ENCODE measurements at places on chromosomes 4 and X.

DNA sequence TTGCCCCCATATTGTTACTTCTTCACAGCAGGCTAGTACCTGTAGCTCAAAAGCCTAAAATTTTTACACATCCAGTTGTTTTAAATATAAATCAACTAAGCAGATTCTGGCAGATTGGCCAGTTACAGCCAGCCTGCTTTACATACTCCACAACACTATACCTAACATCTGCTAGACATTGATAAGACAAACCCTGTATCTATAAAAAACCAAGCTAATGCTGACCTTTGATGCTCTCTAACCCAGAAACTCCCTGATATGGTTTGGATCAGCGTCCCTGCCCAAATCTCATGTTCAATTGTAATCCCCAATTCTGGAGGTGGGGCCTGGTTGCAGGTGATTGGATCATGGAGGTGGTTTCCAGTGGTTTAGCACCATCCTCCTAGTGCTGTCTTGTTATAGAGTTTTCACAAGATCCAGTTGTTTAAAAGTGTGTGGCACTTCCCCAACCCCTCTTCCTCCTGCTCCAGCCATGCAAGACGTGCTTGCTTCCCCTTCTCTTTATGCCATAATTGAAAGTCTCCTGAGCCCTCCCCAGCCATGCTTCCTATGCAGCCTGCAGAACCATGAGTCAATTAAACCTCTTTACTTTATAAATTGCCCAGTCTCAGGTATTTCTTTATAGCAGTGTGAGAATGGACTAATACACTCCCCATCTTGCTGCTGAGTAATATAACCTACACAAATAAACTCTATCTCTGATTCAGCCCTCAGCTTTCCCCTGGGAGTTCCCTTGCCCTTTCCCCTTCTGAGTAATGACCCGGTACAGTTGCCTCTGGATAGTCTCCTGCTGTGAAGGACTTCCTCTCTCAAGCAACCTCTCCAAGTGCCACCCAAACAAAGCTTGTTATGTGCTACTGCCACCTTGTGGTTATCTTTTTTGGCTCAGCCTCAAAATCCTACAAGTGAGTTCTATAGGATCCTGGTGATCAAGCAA lies 39.6 kb downstream of the ZCCHC13 start:
- DNase-seq = peak; percentile 5

- DNase-seq = no peak
These were observed 133.5 kb downstream of the FRAS1 start for GRCh38 chr4:78190595-78190994.

DNA sequence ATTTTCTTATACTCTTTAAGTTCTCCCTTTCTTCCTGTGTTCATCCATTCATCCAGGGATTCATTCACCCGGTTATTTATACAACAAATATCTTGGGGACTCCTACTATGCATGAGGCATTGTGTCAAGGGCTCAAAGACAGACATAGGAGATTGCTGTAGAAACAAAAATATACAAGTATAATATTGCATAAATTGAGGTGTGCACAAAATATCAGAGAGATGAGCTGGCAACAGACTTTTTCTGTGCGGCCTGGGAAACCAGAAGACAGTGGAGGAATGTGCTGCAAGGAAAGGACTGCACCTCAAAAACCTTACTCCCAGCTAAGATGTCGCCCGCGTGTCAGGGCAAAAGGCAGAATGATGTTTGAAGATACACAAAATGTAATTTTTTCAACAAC lies 9.6 kb downstream of the OTOP1 start:
- DNase-seq = no peak

DNA sequence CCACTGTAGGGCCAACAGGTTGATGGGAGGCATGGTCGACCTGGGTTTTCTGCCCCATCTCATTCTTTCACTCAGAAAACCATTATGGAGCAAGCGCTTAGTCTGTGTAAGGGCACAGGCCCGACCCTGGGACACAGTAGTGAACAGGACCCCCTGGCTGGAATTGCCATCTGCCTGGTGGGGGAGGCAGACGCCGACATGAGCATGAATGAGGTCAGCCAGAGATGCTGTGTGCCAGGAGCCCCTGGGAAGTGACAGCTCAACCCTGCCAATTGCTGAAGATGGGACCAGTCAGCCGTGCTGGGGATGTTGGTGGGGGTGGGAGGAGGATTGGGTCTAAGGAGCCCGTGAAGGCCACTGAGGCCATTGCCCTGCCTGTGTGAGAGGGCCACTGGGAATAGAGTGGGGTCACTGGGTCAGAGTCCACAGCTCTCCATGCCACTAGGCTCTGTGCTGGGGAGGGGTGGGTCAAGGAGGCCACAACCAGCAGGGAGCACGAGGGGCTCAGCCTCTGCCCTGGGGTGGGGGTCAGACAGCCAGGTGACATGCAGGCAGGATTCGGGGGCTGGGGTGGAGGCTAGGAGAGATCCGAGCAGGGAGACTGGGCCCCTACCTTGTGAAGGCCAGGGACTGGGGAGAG lies 31.0 kb downstream of the ZNF185 start:
- no peak for DNase-seq

GRCh38 chr4:180557348-180557747 lies 1685.9 kb upstream of the TENM3 start:
- DNase-seq = no peak

- no peak for DNase-seq
These were observed 58.0 kb downstream of the PPEF2 start for GRCh38 chr4:75844151-75844662.

DNA sequence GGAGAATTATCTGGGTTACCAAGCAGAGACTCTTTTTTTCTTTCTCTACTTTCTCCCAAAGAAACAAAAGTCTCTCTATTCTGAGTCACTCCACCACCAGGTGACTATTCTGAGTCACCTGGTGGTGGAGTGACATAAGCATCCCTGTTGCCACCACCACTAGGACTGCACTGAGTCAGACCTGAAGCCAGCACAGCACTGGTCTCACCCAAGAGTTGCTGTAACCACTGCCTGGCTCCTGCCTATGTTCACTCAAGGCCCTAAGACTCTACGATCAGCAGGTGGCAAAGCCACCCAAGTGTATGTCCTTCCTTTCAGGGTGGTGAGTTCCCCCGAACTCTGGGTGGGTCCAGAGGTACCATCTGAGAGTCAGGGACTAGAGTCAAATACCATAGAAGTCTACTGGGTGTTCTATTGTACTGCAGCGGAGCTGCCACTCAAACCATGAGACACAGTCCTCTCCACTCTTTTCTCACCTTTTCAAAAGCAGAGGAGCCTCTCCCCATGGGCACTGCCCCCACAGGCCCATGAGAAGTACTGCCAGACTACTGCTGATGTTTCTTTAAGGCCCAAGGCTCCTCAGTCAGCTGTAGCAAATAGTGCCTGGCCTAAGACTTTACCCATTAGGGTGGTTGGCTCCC lies 209.6 kb upstream of the IRS4 start:
- no peak for DNase-seq

DNA sequence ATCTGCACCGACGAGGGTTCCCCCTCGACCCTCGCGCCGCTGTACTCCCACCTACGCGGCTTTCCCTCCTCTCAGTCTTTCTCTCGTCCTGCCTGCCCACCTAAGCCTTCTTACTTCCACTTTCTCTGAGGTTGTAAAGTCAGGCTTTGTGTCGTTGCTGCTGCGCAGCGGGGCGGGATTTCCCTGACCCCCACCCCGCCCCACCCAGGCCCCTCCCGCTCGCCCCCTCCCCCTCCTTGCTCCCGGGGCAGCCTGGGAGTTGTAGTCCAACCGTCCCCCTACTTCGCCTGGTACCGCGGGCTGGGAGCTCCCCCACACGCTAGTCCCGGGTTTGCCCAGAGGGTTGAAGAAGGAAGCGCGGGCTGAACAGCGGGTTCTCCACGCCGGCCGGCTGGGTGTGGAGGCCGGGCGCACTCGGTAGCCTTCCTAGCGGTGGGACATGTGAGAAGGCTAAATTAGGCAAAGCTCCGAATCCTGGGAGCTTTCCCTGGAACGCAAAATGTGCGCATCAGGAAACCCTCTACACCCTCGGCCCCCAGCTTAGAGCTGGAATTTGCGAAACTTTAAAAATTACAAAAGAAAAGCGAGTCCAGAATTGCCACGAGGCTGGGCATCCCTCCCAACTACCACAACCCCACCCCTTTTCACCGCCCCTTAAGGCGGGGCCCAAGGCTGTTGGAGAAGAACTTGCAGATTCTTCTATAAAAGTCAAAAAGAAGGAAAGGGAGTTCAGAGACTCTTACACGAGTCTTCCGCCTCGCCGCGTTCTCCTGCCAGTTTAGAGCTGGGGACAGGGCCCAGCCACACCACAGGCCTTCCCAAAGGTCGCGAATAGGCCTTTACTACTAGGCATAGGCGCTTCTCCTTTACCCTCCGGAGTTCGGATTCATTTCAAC lies at the start of gene ATP11C:
Gene ATP11C, minus strand, starts transcription at position 153 of the 896 bp plus-strand sequence. CDS start 1,011 bp downstream, outside the sequence.
- DNase-seq = peak; percentile 69

DNA sequence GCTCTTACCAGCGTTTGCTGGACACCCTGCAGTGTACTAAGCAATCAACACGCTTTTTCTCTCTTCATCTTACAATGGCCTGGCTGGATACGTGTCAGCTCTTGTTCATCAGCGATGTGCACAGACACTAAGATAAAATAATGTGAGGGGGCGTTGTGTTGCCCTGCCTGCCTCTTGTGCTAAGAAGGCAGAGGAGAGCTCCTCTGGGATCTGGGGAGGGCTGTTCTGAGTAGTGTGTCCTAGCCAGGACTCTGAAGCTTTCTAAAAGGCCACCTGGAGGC lies 49.7 kb downstream of the NELFA start:
- DNase-seq = no peak

- DNase-seq = no peak
These were observed 73.1 kb upstream of the FMR1 start for GRCh38 chrX:147838465-147839131.

GRCh38 chrX:109886122-109886761 lies 116.7 kb upstream of the TMEM164 start:
- no peak for DNase-seq

DNA sequence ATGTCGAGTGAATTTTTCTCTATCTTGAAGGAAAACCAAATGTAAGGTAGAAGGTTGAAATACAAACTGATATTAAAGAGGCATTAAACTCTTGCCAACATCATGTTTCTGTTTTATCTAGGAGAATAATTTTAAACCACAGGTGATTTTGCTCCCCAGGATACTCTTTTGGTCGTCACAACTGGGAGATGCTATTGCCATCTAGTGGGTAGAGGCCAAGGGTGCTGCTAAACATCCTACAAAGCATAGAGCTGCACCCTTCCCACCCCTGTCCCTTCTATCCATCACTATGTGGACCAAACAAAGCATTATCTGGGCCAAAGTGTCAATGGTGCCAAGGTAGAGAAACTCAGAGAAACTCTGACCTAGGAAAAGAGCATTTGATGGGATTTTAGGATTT lies 154.6 kb upstream of the MAGEB2 start:
- no peak for DNase-seq

- DNase-seq = no peak
These were observed 775.3 kb upstream of the HS3ST1 start for GRCh38 chr4:12203945-12204344.

- no peak for DNase-seq
These were observed 275.1 kb downstream of the GPM6A start for GRCh38 chr4:175536852-175537453.

DNA sequence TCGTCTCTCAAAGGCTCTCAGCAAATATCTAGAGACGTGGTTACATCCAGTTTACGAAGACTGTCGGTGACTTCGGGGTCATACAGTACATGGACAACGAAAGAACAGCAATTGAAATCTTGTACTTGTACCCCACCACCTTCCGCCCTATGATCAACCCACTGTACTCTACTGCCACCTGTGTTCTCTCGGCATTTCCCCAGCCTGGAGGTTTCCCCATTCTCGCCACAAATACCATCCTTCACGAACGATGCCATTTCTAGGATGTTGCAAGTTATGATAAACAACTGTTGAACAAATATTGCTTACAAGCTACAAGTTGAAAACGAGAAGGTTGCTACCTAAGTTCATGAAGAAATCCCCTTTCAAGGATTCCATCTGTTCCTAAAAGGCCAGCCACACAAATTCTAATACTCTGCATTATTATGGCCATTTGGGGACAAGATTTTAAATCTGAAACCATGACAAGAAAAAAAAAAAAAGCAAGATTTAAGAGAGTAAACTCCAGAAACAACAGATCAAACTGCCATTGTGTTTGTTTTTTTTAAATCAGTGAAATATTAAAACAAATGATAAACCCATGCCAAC lies 1.6 kb downstream of the APBB2 start:
- no peak for DNase-seq

- no peak for DNase-seq
These were observed 104.1 kb upstream of the DHX15 start for GRCh38 chr4:24688453-24688852.

DNA sequence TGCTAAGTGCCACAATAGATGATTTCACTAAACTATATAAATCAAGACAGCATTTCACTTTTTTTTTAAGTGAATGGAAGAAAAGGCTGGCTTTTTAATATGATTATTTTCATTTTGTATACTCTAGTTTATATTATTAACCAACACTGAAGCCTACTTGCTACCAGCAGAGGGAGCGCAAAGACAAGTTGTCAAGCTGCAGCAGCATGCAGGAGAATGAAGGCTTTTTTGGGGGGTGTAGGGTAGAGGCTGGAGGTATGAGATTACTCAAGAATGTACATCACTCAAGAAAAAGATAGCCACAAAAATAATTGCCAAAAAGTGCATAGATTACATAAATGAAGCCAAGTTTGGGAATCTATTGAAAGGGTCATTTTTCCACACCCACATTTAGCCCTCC lies 519.5 kb downstream of the FGF13 start:
- no peak for DNase-seq

GRCh38 chr4:7970361-7970946 lies 30.8 kb upstream of the AFAP1 start:
- DNase-seq = no peak

DNA sequence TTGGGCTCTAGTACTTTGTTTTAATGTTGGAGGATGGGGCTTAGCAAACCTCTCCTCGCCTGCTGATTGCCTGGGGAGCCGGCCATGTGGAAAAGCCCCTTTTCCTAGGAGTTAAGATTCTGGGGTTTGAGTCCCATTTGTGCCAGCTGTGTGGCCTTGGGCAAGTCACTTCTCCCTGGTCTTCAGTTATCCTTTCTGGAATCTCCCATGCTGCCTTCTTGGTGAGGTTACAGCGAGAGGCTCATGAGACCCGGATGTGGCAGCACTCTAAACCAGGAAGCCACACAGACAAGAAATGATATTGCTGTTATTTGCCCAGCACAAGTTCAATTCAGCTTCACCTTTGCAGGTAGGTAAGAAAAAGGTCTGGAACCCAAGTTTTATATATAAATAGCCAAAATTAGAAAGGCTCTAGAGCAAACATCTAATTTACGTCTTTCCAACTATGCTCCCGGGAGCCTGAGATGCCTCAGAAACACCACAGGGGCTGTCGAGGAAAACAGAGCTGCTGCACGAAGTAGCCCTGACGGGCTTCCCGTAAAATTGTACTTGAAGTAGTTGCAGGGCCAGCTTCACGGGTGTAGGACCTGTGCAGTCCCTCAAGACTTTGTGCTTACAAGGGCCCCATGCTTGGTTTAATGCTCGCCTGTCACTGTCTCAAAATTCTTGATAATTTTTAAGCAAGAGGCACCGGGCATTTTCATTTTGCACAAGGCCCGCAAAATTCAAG lies 8.3 kb upstream of the SASH3 start:
- DNase-seq = no peak

GRCh38 chr4:142901166-142901662 lies 55.1 kb upstream of the INPP4B start:
- no peak for DNase-seq
